ENCODE measurements at places on chromosomes 1 and 21.

DNA sequence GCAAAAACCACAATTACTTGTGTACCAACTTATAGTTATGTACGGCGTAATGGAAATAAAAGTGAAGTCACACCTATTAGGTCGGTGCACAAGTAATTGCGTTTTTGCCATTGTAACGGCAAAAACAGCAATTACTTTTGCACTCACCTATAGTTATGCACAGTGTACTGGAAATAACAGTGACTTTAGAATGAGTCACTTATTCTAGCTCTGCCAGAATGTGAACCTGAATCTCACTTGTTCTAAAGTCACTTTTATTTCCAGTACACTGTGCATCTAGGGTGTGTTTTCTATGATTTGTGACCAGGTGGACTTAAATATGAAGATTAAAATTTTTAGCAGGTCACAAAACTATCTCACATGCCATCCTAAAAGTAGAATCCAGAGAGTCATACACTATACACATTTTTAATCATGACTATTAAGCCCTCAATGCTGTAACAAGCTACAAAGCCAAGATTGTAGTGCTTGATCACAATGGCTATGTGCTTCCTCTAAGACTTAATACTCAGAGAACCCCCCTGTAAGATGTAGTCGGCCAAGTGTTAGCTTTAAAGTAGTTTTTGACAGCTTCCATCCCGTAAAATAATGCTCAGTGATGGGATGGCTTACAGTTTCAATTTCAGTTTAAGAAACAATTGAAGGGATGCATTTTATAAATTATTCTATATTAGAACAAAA is 218.8 kb downstream of the NEGR1 start:
- DNase-seq: no peak

- peak; percentile 77 for DNase-seq
Measured at GRCh38 chr1:43994794-43995790, 3.7 kb downstream of the CCDC24 start.

GRCh38 chr1:112457955-112458354 is 50.8 kb upstream of the WNT2B start:
- no peak for DNase-seq

- DNase-seq: no peak
Measured at GRCh38 chr1:30126848-30127247, 596.5 kb downstream of the MATN1 start.

GRCh38 chr1:197632005-197632404 is 143.3 kb downstream of the DENND1B start:
- no peak for DNase-seq

GRCh38 chr1:15883326-15883725 is 35.8 kb downstream of the SPEN start:
- DNase-seq: no peak

- no peak for DNase-seq
Measured at GRCh38 chr1:119467219-119467618, 39.8 kb upstream of the HSD3B1 start.

- DNase-seq: no peak
Measured at GRCh38 chr21:14864211-14865021, 200.4 kb downstream of the NRIP1 start.

DNA sequence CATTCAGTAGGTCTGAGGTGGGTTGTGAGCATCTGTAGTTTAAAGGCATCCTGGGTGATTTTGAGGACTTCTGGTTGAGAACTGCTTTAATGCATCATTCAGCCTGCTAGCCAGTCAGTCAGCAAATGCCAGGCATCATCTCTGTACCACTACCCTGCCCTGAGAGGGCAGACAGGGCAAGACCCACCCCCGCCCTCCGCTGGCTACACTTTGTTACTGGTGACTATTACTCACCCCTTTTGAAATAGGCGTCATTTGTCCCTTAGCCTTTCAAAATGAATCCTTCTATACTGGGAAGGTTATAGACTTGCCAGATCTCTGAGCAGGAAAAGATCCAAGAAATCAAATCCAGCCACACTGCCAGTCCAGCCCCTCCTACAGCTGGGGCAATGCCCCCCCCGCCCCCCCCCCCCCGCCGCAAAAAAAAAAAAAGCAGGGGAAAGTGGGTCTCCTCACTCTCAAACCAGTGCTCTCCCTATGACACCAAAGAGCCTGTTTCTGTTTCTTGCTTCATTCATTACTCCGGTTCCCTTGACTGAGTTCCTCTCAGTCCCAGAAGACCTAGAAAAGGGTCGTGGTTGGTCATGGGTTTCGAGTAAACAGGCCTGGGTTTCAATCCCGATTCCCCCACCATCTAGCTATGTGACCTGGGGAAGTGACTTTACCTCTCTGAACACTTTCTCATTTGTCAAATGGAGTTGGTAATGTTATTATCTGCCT is 4.4 kb downstream of the SELENON start:
- no peak for DNase-seq

DNA sequence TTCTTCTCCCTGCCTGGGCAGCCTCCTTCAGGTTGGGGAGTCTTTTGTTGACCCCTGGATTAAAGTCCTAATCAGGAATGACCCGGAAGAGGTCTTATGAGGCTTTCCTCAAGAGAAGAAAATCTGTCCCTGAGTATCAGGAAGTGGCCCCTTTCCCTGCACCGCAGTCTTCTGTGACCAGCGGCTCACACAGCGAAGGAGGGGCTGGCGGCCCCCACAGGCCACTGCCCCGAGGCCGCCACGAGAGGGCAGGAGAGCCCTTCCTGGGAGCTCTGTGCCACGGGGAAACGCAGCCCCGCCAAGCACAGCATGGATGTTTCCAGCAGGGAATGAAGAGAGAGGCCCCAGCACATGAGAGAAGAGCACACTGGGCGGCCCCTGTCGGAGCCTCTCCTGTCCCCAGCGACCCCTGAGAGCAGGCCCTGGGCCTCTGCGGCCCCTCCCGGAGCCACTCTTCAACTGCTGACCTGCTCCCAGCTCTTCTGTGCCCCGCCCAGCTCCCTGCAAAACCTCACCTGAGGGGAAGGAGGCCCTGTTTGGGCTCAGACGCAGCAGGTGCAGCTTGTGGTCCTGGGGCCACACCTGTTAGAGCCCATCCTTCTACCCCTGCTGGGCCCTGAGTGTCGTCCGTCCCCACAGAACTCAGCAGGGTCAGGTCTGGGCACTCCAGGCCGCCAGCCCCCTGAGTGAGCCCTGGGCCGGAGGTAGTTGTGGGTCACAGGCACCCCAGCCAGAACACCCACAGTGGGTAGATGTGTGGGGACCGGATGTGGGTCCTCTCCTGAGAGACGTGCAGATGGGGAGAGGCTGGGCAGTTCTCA is 4.9 kb upstream of the POFUT2 start:
- peak; percentile 64 for DNase-seq

GRCh38 chr1:1099506-1100183 is 16.2 kb downstream of the C1orf159 start:
- DNase-seq: no peak

DNA sequence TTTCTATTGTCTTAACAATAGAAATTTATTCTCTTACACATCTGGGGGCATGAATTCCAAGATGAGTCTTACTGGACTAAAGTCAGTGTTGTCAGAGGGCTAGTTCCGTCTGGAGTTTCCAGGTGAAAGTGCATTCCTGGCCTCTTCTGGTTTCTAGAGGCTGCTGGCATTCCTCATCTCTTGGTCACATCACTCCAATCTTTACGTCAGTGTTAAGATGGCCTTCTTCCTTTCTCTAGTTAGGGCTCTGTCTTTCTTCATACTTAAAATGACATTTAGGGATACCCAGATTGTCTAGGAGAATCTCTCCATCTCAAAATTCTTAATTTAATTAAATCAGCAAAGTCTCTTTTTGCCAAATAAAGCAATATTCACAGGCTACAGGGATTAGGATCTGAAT is 13.3 kb upstream of the PDC start:
- no peak for DNase-seq

- DNase-seq: no peak
Measured at GRCh38 chr1:68010543-68010942, 39.9 kb downstream of the DIRAS3 start.

GRCh38 chr1:228156941-228157728 is 7.4 kb downstream of the GJC2 start:
- no peak for DNase-seq

- DNase-seq: no peak
Measured at GRCh38 chr1:213409971-213410370, 358.9 kb downstream of the RPS6KC1 start.

DNA sequence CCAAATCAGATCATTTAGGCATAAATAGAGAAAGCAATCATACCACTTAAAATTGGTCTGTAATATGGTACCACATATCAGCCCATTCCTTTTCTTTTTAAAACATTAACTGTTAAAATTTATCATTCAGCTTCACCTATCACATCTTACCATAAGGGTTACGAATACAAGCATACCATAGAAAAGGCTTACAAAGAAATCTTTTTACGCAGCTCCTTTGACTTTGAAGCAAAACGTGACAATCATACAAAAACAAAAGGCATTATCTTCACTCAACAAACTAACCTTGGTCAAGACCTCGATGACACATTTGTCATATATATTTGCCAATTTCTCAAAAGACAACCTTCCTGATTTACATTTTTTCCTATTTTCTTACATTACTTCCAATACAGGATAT is 169.0 kb downstream of the SMYD3 start:
- no peak for DNase-seq

- DNase-seq: no peak
Measured at GRCh38 chr21:35451276-35451675, 402.2 kb upstream of the RUNX1 start.

DNA sequence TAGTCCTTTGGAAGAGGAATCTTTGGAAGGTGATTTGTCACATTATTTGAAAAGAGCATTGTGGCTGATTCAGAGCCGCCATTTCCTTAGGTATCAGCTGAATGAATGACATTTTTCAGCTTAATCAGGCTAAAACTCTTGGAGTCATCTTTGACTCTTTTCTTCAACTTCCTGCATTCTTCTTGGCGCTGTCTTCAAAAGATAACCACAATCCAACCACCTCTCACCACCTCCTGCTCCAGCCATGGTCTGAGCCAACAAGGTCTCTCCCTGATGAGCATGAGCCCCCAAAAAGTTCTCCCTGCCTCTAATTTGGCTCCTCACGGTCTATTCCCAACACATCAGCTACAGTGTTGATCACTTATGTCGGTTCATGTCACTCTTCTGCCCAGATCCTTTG is 297.6 kb upstream of the RUNX1 start:
- no peak for DNase-seq

DNA sequence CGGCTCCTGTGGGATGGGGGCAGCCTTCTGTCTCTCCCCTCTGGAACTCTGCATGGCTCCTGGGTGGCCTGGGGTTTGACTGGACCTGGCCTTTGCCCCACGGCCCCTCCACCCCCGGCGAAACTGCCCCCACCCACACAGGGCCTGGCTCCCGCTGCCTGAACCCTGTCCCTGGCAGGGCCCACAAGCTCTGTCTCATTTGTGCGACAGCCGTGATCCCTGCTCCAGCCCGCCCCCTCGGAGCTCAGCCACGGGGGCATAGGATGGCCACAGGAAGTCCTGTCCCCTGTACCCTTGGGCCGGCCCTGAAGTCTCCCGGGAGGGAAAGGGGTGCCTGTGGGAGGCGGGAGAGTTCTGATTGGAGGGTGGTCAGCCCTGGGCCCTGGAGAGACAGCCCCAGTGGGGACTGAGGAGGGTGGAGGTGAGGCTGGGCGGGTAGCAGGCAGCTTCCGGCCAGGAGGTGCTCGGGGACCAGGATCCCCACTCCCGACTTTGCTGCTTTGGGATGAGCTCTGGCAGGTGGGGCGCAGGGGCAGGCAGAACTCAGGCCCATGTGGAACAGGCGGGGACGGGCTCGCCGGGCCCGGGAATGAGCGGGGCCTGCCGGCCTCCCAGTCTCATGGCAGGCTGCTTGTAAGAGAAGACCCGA is 45.1 kb downstream of the SLX9 start:
- DNase-seq: no peak

DNA sequence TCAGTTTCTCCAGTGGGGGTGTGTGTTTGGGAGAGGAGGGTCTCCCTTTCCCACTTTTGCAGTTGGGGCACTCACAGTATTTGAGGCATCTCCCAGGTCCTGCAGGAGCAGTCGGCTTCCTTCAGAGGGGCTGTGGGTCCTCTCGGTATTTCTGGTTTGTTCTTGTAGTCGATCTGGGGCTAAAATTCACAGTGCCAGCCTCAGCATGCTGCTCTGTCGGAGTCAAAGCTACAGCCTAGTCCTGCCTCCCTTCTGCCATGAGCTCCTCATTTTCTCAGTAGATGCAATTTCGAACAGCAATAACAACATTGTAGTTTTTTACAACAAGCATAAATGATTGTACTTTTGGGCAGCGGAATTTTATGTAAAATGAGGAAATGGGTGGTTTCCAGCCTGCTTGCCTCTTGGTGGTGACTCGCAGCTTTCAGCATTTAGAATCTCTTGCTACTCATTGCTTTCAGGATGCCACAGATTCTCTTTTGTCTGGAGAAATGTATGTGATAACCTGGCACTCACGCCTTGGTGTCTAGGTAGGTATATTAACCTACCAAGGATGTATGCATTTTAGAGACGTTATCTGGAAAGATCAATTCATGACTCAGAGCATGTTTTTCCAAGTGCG is 82.4 kb upstream of the C21orf91 start:
- no peak for DNase-seq

DNA sequence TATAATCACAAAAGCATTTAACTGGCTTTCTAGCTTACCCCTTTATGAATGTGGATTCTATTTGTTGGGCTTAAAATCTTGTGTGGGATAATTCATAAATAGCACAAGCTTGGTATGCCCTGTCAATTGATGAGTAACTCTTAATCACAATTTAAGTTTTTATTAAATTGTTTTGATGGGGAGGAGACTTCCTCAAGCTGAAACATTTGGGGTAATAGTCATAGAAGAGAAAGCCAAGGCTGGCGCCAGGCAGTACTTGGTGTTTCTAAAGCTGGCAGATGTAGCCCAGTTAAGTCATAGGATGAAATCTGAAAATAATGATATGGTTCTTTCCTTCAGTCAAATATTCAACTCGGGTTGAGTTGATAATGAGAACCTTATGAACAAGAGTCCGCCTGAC is 167.2 kb downstream of the FMN2 start:
- DNase-seq: no peak

DNA sequence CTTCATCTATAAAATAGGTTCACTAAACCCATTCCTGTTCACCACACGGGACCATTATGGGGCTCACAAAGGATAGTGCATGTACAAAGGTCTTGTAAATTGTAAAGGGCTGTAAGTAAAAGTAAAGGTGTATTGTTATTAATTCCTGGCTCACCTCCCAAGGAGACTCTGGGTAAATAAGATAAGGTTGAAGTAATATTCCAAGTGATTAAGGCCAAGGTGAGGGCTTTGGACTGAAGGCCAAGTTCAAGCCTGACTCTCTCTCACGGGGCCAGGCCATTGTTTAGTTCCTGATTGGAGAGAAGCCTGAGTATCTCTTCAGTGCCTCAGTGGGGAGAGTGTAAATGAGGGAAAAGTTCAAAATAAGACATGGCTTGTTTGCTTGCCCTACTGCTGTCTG is 19.5 kb upstream of the ZFYVE9 start:
- no peak for DNase-seq

Data from NCI-H510A treated with DMSO at 0.1 percent for 48 hours (cell line).